Hematopoietic multipotent progenitor cell treated with erythropoietin and hydrocortisone succinate and interleukin-3 and kit ligand, for 15 days (in vitro differentiated cells): ENCODE measurements at places on chromosomes 4 and X.

- no peak for DNase-seq
Observed at GRCh38 chrX:116246261-116246660, 75.7 kb downstream of the AGTR2 start.

DNA sequence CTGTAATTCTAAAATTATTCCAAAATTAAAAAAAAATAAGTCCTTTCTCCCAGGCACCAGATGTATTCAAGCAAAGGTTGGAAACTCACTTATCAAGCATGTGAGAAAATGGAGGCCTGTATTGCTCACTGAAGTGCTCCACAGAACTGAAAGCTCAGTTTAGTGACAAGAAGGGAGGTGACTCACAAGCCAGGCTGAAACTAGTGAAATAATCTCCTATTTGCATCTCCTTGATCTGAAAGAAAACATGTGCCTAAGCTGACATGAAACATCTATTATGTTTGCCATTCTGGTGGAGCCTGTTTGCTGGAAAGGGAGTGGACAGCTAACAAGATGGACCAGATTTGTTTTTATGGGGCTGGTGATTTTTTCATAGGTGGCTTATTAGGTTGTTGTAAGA is 54.0 kb upstream of the AMELX start:
- no peak for DNase-seq

DNA sequence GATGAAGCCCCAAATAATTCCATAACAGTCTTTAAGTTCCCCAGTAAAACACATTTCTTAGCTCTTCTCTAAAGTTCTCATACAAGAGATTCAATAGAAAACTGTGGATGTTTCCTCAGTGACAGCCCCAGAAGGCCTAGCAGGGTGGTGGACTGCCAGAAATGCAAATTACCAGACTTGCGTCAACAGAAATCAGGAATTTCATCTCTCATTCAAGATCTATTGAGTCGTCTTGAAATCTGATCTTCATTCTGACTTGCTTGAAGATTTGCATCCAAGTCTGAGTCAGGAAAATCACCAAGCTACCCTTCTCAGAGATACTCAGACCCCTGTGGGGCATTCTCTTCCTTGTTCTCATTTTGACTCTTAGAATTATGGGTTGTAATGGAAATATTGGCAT is 68.9 kb upstream of the NDP start:
- no peak for DNase-seq

DNA sequence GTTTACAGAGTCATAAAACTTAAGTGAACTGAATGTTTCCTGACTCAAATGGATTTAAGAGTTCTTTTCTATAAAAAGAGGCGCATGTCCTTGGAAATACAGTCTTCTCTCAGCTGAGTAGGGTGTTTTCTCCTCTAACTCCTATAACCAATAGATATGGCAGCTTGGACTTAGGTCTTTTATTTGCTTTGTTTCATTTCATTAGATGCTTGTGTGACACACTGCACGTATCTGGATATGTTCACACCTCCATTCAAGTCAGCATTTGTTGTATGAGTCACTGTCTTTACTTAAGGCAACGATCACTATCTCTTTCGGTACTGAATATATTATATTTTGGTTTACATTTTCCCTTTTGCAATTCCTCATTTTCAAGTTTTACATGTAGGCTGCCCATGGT is 136.6 kb downstream of the ARSF start:
- no peak for DNase-seq

DNA sequence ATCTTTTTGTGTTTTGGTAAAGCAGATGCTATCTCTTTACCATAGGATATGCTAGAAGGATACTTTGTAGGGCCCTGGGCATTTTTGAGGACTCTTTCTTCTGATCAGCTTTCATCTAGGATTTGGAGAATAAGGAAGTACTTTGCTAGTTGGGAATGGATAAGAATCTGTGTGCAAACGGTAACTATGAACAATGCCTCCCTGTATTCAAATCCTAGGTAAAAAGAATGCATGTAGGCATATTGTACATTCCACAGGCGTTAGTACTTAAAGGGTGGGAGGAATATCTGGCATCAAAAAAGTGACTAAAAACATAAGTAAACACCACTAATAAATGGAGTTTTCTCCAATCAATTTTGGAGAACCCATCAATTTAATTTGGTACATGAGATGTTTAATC is 59.7 kb downstream of the SH3BGRL start:
- no peak for DNase-seq

DNA sequence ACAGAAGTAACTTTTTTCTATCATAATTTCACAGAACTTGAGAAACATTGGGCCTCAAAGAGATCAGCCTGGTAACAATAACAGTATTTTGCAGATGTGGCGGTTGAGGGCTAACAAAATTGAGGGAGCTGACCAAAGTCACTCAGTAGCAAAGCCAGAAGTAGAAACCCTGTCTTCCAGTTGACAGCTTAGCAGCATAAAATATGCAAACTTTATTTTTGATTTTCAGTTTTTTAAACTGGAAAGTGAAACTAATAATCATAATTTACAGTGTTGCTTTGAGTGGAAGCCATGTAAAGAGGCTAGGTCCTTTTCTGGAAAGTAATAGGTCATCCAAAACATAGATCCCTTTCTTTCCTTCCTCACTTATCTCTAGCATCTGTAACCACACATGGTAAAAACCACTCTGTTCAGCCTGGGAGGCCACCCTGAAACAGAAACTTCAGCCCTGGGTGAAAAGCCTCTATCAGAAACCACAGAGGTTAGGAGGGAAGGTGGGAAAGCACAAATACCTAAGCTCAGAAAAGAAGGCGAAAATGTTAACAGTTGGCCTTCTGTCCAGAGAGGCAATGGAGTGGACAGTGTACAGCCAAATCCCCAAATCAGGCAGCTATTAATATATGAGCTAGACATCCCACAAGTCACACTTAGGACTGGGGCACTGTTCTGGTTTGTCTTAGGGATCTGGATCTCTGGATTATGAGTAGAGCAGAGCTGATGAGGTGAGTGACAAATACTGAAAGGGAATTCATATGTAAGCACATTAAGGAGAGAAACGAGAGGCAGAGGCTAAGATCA is 61.1 kb upstream of the ARSJ start:
- no peak for DNase-seq

DNA sequence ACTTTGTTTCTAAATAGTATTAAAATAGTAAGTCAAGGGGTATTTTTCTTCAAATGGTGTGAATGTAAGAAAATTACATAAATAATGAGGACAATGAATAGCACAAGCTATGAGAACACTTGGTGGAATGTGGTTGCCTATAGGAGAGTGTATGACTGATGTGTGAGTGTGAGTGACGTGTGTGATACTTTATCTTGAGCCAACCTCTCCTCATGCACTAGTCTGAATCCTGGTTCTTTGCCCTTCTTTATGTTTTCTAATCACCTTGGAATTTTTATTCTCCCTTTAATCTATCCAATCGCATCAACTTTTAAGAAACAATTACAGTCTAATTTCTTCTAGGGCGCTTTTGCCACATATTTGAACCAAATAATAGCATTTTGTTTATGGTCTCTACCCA is 98.2 kb downstream of the YIPF7 start:
- DNase-seq = no peak

DNA sequence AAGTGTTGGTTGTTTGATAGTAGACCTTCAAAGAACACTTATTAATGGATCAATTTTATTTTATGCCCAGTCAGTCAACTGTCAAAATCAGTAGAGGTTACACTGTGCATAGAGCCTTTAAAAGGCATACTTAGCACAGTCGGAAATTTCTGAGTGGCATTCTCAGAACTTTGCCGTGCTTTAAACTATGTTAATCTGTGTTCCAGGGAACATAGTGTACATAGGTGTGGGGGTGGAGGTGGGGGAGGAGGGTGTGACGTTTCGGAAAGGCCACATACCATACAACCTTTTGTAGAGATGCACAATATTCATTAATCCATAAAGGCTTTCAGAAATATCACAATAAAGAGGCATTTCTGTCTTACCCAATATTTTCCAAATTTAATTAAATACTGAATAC is 75.8 kb downstream of the RS1 start:
- DNase-seq = no peak

DNA sequence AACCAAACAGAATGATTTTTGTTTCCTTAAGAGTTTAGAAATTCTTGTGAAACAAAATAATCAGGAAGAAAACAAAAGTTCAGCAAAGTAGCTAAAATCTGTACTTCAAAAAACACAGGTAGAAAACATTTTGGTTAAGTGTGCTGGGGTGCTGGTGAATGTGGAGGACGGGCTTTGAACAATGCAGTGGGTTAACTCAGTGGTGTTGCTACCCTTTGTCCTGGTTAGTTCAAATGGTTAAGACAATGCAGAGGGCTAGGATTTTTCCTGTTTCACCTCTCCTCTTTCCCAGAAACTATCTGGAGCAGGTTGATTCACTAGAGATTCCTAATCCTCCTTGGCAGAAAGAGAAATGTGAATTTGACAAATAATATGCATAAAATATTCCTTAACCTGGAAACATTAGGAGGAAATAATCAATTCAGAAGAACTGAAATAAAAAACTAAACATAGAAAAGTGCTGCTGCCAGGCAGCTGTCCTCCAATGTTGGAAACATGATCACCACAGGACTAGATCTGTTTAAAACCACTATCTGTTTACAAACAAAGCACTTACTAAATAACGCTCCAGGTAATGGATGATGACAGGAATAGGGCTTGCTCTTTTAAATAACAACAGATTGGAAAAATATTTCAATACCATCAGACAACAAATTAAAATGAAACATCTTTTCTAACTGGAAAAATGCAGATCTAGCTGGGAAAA is 148.9 kb downstream of the MAML3 start:
- DNase-seq = no peak

GRCh38 chrX:51192104-51192503 is 140.5 kb upstream of the NUDT10 start:
- DNase-seq = no peak

GRCh38 chrX:123504630-123505270 is 228.1 kb downstream of the THOC2 start:
- no peak for DNase-seq

DNA sequence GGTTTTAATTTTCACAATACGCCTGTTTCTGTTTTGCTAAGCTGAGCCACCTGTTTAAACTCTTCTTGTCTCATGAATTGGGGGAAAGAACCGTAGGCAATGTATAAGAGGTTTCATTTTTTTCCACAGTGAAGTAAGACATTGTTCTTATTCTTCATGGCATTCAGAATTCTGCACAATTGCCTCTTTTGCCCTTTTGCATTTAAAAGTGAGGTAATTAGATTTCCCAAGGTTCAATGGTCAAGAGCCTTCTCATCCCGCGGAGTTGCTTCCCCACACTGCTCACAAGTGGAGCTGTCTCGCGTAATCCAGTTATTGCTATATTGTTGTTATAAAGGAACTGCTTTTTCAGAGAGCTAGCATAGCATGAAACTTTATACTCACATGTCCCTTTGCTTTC is 90.9 kb upstream of the SPRY1 start:
- DNase-seq = no peak

DNA sequence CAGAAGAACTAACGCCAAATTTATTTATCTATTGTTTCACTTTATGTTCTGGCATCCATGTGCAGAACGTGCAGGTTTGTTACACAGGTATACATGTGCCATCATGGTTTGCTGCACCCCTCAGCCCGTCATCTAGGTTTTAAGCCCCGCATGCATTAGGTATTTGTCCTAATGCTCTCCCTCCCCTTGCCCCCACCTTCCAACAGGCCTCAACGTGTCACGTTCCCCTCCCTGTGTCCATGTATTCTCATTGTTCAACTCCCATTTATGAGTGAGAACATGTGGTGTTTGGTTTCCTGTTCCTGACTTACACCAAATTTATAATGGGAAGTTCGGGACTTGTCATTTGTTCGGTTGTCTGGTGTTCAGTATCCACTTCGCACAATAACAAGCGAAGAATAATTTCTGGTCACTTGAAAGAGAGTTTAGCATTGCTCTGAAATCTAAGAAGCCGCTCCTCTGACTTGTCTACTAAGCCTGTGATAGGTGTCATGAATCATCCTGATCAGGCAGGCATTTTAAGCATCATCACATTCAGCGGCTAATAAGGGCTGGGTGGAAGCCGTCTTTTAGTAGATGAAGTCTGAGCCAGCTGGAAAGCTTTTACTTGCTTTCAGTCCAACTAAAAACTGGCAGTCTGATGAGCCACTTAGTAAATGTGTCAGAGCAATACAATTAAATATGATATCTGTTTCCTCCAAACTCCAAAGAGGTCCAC is 1065.7 kb upstream of the PABPC4L start:
- DNase-seq = no peak

GRCh38 chr4:172750910-172751309 is 417.7 kb upstream of the GALNT7 start:
- no peak for DNase-seq

DNA sequence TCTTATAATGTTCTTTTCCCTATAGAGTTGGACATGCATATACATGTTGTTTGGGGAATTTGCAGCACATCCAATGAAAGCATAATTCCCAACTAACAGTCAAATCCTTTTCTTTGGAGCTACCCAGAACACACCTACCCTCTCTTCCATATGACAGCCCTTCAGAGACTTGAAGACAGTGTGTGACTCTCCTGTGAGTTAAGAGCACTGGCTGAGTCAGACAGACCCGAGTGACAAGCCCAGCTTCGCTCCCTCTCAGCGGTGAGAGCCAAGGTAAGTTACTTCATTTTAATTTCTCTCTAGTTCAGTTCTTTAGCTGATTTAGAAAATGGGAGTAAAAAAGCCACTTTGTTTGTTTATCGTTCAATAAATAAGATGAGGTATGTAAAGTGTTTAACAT is 86.3 kb downstream of the RTL9 start:
- DNase-seq = no peak

DNA sequence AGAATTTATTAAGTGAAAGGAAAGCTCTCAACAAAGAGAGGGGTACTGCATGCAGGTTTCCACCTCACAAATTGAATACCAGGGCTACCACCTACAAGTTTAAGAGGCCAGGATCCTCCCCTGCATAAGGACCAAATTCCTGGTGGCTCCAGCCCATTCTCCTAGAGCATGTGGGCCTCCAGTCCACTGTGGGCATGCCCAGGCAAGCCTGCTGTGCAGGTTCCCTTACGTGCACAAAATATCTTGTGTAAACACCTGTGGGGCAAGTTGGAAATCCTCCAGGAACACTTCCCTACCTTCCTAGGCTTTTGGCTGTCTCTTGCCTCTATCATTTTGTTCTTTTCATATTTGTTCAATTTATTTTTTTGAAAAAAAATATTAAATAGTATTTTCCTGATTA is 724.3 kb downstream of the ARAP2 start:
- DNase-seq = no peak

- DNase-seq = no peak
Observed at GRCh38 chr4:53633608-53634007, 42.3 kb upstream of the LNX1 start.

GRCh38 chrX:42021058-42021457 is 97.7 kb upstream of the CASK start:
- DNase-seq = no peak

DNA sequence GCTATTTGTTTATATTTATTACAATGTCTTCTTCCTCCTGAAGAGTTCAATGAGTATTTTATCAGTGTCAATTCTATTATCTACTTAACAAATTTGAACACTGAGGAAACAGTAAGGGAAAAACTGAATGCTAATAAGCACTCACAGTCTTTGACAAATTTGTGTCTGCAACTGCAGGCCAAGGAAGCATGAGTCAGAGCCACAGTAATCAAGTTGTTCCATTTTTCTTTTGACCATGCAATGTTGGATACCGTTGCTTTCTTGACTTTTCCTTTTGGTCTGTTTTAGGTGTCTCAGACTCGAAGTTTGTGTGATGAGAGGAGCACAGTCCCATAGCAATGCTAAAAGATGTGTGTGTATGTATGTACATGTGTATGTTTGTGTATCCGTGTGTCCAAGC is 359.6 kb downstream of the IL1RAPL1 start:
- no peak for DNase-seq

GRCh38 chr4:9384126-9384525 is 21.2 kb downstream of the USP17L30 start:
- no peak for DNase-seq

GRCh38 chrX:46547857-46548256 is 2.6 kb upstream of the ZNF674 start:
- DNase-seq = no peak
